RWPE1 (cell line): ENCODE measurements at places on chromosomes 6 and 20.
A peak's percentile ranks its signal among the peaks of the same experiment; 100 is the strongest.

DNA sequence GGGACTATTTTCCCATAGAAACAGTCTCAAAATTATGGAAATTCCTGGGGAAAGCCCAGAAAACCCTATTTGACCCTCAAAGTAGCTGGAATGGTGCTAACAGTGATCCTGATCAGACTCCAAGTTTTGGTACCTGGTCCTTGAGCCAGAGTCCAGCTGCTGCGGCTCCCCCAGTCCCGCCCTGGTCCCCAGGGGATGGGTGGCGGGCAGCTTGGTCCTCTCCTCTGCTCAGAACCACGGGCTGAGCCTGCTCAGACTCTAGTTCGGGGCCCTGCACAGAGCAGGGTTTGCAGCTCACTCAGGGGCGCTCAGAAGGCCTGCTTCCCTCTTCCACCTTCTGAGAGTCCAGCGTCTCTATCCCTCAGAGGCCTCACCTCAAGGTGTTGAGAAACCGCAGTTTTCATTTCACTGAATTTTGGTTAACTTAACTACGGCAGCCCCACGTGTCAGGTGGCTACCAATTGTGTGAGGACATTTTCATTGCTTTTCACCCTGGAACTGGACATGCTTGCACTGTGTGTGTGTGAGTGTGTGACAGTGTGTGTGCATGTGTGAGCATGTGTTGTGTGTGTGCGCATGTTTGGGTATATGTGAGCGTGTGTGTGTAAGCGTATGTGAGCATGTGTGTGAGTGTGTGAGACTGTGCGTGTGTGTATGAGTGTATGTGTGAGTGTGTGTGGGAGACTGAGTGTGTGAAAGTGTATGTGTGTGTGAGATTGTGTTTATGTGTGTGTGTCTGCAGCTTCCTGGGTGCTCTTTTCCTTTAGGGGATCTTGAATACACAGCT is 44.2 kb upstream of the PDE10A start:
- no peak for DNase-seq

GRCh38 chr20:35275741-35276251 is 2.1 kb downstream of the MMP24OS start:
- DNase-seq, result no peak

DNA sequence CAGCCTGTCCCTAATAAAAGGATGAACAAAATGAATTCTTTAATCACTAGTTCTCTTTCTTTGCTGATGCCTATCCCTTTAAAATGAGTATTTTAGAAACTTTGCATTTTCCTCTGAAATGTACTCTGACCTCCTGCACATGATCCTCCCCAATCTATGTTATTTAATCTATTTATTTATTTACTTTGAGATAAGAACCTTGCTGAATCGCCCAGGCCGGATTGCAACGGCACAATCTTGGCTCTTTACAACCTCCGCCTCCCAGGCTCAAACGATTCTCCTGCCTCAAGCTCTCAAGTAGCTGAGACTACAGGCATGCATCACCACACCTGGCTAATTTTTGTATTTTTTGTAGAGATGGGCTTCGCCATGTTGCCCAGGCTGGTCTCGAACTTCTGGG is 27.9 kb downstream of the ADTRP start:
- DNase-seq, result no peak

GRCh38 chr6:52152711-52153160 is 33.4 kb upstream of the IL17A start:
- no peak for DNase-seq

- no peak for DNase-seq
Measured at GRCh38 chr20:20447196-20447595, 79.3 kb downstream of the INSM1 start.

GRCh38 chr20:3262566-3262965 is 23.6 kb upstream of the SLC4A11 start:
- DNase-seq, result no peak

- no peak for DNase-seq
Measured at GRCh38 chr6:94673251-94673650, 904.1 kb upstream of the MANEA start.

GRCh38 chr6:90650041-90650940 is 63.4 kb upstream of the MAP3K7 start:
- DNase-seq, result no peak

DNA sequence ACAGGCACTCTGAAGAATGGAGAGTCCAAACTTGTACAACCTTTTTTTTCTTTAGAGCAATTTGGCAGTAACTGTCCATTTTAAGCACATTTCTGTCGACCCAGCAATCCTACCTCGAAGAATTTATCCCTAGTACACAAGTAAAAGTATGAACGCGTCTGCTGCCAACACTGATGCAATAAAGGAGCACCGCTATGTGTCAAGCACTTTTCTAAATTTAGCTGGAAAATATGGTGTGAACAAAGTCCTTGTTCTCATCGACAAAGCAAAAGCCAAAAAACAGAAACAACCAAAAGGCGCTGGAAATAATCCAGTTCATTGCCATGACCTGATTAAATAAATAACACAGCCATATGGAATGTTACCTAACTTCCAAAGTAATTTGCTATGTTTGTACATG is 1.1 kb downstream of the DPM1 start:
- DNase-seq, result no peak

DNA sequence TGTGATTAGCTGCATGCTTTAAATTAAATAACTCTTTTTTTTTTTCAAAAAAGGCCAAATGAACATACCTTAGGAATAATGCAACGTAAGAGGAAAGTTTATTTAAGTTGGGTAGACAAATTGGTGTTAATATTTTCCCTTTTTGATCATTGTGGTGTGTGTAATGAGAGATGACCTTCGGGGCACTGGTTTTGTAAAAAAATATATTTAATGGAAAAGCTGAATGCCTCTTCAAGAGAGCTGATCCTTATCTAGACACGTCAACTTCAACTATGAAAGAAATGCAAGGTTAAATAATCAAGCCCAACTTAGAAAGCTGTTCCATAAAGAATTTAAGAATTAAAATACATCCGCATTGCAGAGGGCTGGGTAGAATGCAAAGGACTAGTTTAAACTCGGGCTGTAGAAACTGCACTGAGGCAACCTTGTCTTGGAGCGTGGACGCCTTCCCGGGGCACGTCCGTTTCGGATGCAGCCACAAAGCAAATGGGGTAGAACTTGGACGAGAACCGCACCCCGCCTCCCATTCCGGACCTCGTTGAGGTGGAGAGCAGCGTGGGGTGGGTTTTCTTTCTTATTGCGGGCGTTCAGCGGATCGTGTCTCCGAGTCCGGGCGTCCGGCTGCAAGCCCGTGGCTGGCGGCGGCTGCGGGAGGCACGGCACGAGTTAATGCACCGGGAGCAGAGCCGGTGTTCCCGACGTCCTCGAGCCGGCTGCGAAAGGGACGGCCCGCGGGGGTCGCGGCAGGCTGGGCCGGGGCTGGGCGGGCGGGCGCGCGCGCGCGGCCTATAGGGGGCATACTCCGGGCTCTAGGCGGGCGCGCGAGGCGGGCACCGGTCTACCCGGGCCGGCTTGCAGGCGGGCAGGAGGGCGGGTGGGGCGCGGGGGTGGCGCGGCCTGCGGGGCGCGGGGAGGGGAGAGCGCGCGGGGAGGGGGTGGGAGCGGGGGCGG is 1.9 kb downstream of the JARID2 start:
- peak; percentile 63 for DNase-seq

DNA sequence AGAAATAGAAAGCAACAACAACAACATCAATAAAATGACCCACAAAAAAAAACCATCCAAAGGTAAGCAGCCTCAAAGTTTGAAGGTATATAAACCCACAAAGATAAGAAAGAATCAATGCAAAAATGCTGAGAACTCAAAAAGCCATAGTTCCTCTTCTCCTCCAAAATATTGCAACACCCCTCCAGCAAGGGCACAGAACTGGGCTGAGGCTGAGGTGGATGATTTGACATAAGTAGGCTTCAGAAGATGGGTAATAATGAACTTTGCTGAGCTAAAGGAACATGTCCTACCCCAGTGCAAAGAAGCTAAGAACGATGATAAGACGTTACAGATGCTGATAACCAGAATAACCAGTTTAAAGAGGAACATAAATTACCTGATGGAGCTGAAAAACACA is 188.8 kb upstream of the BTBD3 start:
- no peak for DNase-seq

GRCh38 chr20:60100780-60101179 is 142.6 kb downstream of the CDH26 start:
- DNase-seq, result no peak

- no peak for DNase-seq
Measured at GRCh38 chr6:34096814-34097213, 49.1 kb downstream of the GRM4 start.

GRCh38 chr20:51732096-51732791 is 35.9 kb downstream of the ATP9A start:
- DNase-seq, result no peak

DNA sequence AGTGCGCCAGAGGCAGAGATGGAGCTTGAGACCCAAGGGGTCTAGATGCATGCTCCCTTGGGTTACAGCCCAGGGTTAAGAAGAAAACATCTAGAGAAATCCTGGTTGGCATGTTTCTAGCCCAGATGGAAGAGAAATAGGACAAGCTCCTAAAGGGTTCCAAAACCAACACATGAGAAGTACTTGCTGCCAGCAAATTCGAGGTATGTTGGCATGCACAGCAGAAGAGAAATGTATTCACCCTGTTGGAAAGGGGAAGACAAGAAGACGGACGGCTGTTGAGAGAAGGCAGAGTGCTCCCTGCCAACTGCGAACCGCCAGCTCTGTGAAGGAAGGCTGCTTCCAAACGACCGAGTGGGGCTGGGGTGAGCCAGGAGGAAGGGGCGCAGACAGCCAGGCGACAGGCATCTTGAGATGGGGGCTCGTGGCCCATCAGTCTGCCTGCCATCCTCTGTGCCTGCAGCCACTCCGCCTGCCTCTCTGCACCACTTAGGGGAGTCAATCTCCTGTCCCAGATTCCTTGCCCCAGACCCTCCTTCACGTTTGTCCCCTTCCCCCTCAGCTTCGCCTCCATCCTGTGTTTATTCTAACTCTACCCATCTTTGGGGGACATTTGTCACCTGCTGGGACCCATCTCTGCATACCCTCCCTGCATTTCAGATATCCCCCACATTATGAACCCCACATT is 249.2 kb downstream of the CDC5L start:
- no peak for DNase-seq

DNA sequence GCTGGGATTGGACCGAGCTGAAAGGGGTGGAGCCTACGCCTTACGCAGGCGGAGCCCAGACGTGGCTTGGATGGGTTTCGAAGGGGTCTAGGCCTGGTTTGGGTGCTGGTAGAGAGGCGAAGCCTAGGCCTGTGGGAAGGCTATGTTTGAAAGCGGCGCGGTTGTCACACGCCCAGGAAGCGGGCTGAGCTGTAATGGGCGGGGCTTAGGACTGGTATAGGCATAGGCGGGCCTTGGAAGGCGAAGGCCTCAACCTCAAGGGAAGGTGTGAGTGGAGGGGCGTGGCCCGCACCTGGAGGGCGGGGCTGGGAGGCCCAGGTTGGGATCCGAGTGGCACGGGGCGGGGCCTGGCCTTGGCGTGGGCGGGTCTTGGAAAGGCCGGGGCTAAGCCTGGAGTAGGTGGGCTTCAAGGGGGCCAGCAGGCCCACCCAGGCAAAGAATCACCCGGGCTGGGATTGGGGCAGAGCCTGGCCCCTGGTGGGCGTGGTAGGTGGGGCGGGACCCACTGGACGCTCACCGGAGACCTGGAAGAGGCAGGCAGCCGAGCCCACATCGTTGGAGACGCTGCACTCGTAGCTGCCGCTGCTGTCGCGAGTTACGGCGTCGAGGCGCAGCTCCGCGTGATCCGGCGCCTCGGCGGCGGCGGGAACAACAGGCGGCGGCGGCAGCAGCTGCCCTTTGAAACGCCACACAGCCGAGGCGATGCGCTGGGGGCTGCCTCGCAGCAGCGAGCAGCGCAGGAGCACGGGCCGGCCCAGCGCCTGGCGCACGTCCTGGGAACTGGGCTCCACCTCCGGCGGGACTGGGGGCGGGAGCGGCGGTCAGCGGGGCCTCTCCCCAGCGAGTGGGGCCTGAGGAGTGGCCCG is 49.0 kb downstream of the MDGA1 start:
- DNase-seq, result peak; percentile 87

DNA sequence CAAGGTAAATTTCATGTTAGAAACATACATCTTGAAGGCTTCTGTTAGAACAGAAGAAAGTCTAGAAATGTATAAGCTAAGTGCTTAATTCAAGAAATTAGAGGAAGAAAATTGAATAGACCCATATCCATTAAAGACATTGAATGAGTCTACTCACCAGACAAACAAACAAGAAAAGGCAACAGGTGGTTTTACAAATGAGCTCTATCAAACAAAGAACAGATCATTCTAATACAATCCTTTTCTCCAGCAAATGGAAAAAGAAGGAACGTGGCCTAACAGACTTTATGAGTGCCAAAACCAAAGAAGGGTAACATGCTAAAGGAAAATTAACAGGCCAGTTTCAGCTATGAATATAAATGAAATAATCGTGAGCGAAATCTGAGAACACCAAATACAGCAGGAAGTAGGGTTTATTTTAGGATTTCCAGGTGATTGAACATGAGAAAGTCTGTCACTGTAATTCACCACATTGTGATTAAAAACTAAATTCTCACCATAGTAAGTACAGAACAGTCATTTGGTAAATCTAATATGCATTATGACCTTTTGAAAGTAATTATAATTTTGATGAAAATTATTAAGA is 22.6 kb downstream of the MTHFD1L start:
- no peak for DNase-seq

GRCh38 chr6:144194293-144194810 is 44.0 kb downstream of the STX11 start:
- DNase-seq, result no peak

GRCh38 chr6:12102350-12102749 is 90.2 kb downstream of the HIVEP1 start:
- DNase-seq, result no peak

DNA sequence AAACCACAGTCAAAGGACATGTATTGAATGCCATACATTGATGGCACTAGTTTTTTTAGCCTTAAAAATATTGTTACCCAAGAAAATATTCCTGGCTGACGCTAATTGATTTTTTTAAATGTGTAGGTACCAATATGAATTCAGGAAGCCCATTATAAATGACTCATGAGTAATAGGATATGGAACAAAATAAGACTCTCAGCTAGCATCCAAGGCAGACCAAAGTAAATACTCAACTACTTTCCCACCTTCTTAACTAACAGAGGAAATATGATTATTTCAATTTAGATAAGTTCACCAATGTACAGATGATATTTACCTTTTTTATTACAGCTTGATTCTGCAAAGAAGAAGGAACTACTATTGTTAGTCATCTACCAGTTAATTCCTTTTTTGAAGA is 43.2 kb upstream of the TXNDC5 start:
- no peak for DNase-seq

- no peak for DNase-seq
Measured at GRCh38 chr6:90151576-90152422, 144.8 kb downstream of the BACH2 start.
